ENCODE measurements at places on chromosomes 5 and 9.
A peak's percentile ranks its signal among the peaks of the same experiment; 100 is the strongest.

GRCh38 chr9:75979362-75979761, 88.9 kb downstream of the PCSK5 start:
- no peak for DNase-seq

DNA sequence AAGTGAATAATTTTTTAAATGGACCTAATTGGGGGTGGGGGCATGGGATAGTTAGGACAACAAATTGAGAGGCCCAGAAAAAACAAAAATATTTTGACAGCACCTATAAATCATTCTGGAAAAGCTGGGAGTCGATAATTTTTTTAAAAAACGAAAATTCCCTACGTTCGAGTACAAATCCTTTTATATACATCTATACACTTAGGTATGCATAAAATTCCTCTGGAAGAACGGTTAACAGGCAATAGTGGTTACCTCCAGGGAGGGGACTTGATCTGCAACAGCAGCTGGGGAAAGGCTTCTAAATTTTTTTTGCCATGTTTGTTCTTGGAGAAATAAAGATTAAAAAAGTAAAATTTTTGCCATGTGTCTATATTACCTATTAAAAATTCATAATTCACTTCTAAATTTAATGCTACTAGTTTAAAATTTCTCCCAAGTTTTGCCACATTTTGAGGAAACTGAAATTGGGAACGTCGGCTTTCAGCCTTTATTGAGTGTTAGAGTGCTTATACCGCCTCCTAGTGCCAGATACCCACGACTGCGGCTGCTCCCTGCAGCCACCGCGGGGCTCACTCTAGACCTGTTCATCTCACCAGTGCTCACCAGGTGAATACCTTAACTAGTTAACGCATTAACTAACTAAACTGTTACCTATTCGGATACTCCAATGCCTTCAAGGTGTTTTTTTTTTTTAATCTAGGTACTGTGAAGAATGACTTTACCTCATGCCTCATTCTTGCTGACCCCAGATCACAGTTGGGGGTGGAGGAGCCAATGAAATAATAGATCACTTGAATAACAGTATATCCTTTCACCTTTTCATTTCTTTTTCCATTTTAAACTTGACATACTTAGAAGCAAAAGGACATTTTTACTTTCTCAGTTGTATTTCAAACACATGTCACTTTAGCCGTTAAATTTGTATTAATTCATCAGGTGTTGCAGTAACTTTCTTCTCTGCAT, 1.8 kb upstream of the BHMT start:
- peak; percentile 24 for DNase-seq

- DNase-seq: no peak
Measured at GRCh38 chr9:6098431-6098830, 83.0 kb upstream of the RANBP6 start.

DNA sequence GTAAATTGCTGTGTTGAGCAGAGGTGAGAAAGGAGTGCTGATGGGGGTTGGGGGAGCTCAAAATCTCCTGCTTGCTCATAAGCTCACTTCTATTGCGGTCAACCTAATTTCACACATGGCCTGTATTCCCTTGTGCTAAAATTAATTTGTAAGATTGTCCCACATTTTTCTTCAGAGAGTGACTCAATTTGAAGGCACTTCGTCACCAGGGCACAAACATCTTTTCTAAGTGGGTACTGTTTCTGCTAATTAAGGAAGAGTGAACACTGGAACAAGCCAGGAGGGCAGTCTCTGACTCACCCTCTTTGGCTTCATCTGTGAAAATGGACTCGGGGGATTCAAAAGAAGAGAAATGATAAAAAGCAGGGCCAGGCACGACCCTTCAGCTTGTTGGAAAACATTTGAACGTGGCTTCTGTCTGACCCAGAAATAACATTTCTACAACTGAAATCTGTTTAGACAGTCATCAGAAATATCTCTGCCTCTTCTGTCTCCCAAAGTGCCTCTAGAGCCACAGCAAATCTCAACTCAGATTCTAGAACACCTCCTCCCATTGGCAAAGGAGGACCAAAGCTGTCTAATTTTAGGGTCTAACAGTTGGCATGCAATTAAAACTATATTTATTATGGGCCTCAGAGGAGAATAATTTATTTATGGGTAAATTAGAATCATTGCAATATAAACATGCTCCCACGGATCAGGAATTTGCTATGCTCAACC, 49.8 kb downstream of the FEM1C start:
- DNase-seq: no peak

- no peak for DNase-seq
Measured at GRCh38 chr5:126994485-126994884, 35.9 kb downstream of the MARCHF3 start.
